C1 segment of cervical spinal cord (tissue), 14 donors: ENCODE measurements at places on chromosomes 16 and 17.

- no peak for DNase-seq
These were observed 690 bp upstream of the CDC27 start for GRCh38 chr17:47189732-47190237.

DNA sequence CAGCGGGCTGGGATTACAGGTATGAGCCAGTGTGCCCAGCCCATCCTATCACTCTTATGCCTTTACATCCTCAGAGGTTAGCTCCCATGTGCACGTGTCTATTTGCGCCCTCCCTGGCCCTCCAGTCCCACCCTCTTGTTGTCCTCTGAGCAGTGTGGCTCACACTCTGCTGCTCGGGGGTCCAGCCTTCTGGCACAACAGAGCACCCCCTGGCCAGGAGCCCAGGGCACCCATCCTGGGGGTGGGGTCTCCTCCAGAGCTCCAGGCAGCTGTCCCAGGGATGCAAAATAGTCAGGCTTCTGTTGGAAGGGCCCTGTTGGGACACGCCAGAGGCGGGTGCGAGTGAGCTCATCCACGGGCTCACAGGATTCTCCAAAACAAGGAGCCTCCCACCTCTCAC lies 11.7 kb upstream of the FAM83G start:
- DNase-seq = no peak

DNA sequence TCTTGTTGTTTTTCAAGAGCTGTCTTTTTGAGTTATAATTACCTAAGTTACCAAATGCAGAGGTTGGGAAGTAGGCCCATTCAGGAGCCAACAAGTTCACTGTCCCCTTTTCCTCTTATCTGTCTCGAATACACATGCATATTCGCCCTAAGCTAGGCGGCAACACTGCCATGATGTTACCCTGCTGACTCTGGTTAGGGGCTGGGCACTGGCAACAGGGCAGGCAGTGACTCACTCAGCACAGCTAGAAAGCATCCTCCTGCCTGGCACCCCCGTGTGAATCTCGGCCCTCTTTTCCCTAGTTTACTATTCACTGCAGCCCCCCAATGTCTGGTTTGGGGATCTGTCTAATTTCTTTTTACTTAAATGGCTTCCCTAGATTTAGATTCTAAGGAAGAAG lies 13.8 kb downstream of the DBF4B start:
- no peak for DNase-seq

DNA sequence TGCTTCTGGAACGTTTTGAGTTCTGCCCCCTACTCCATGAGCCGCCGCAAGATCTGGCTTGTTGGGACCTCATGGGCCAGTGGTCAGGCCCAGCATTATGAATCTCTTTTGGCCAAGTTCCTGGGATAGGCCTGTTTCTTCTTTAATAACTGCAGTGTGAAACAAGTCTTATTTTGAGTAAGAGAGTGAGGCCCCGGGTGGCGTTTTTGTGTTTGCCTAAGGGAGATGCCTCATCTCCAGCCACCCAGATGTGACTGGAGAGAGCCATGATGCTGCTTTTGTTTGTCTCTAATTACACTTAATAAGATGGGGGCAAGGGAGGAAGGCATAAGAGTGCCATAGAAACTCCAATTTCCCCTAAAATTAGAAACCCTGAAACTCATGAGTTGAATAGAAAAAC lies 39.8 kb downstream of the KSR1 start:
- DNase-seq = no peak

DNA sequence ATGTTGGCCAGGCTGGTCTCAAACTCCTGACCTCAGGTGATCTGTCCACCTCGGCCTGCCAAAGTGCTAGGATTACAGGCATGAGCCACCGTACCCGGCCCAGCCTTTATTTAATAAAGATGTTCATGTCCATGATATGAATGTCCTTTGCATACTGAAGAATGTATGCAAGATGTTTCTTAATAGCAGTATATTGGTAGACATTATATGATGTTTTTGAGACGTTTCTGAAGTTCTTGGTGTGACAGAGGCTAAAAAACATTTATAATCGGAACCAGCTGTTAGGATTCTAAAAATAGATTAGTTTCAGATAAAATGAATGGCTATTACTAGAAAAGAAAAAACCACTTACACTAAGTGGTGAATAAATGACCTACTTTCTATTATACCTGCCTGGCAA lies 11.8 kb downstream of the PDZD9 start:
- no peak for DNase-seq

DNA sequence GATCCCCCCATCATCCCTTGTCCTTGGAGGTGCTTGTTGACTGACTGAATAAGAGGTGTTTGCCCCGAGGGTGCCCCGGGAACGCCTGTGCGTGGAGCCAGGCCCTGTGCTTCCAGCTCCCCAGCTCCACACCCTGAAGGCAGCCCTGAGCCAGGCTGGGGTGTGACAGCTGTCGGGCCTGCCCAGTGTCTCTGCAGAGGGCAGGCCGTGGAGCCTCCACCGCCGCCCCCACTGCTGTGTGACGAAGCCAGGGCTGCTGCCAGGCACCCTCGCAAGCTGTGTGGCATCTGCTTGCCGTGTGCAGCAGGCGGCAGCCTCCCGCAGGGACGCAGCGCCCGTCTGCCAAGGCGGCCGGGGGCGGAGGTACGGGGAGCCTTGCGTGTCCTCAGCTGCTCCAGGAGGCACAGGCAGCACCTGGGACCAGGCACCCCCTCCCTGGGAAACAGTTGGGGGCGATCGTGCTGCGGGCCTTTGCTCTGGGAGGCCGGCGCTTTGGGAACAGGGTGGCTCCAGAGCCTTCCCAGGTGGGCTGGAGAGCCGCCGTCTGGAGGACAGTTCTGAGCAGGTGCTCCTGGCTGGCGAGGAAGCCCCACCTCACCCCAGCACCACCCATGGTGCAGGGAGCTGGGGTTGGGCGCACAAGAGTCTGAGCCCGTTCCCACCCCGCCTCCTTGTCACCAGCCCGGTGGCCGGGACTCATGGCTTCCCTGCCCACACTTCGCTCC lies 26.6 kb downstream of the GSE1 start:
- DNase-seq = no peak

DNA sequence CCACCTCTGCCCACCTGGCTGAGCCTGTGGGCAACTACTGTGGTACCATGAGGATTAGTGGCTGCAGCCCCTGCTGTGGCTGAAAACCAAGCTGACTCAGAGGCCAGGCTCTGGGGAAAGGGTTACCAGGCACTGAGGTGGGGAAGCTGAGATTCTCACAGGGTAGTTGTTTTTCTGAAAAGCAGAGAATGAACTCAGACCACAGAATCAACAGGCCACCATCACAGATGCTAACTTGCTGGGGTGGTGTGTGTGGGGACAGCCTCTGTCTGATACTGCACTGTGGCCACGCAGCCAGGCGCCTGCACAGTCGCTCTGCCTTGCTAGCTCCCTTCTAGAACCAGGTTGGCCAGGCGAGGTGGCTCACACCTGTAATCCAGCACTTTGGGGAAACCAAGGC lies 28.8 kb downstream of the NPLOC4 start:
- DNase-seq = no peak

- no peak for DNase-seq
These were observed 170.4 kb downstream of the ZFHX3 start for GRCh38 chr16:72877374-72878028.

- no peak for DNase-seq
These were observed 9.7 kb downstream of the NEUROD2 start for GRCh38 chr17:39598047-39598481.

DNA sequence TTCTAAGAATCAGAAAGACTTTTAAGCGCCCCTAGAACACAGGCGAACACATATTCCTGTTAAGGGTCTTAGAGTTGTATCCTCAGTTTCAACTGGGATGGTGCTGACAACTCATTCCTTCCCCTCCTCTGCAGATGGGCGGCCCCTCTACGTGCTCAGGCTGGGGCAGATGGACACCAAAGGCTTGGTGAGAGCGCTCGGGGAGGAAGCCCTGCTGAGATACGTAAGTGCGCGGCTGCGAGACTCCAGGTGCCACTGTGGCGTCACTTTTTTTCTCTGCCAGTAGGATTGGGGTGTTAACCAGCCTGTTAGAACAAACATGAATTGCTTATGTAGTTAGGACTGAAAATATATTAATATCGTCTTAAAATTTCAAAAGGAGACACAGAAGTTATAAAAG lies 62.7 kb downstream of the SEC14L1 start:
- DNase-seq = no peak

- no peak for DNase-seq
These were observed 266.4 kb downstream of the MAF start for GRCh38 chr16:79334127-79334526.

DNA sequence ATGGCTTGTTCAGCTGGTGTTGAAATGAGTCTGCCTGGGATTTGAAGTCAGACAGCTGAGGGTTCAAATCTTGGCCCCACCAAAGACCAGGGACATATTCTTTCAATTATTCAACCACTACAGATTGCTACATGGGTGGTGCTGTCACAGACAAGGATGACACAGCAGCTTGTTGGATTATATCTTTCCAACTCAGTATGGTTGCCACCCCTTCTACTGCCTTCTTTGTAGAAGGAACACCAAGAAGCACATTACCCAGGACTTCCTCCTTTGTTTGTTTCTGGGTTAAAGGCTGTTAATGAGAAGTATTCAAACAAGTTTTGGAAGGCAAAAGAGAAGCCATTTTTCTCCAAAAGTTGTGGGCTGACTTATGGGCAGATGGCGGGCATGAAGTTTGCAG lies 78.6 kb downstream of the COPRS start:
- no peak for DNase-seq

DNA sequence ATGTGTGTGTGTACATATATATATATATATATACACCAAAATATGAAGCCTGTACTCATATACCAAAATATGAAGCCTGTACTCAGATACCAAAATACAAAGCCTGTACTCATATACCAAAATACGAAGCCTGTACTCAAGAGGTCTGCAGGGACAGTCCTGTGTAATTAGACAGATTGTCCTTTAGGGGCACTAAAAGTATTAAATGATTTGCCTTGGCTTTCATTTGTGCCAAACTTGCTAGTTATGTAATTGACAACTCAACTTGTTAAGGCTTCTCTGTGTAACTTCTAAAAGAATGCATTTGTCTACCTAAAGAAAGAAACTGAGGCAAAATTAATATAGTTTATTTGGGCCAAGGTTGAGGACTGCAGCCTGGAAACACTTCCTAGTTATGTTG lies 30.8 kb upstream of the DHX40 start:
- no peak for DNase-seq

DNA sequence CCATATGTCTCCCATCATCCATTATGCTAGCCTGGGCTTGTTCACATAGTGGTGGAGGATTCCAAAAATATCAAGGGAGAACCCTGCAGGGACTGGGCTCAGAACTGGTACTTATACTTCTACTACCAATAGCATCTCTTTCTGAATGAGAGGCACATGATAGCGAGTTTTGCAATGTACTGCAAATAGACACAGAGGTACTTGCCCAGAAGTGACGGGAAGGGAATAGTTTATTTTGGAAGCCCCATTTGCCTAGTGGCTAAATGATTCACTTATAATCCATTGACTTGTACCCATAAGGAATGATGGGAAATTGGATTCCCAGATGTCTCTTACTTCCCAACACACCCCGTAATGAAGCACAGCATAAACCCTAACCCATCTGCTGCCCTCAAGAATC lies 124.8 kb upstream of the ERCC4 start:
- no peak for DNase-seq

GRCh38 chr17:77709594-77709993 lies 248.9 kb upstream of the TNRC6C start:
- no peak for DNase-seq

DNA sequence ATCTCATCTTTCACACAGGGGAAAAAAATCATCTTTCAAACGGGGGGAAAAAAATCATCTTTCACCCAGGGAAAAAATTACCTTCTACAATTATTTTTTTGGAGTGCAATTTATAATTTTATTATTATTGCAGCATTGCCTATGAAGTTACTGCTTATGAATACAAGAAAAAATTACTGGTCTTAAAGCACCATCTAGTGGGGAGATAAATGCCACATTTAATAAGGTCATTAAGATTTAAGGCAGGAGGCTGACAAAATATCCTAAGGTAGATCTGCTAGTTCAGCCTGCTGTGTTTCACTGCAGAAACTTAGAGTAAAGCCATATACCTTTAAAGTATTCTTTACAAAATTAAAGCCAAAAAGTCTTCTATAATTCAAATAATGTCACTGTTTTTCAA lies 13.7 kb downstream of the SHCBP1 start:
- DNase-seq = no peak

DNA sequence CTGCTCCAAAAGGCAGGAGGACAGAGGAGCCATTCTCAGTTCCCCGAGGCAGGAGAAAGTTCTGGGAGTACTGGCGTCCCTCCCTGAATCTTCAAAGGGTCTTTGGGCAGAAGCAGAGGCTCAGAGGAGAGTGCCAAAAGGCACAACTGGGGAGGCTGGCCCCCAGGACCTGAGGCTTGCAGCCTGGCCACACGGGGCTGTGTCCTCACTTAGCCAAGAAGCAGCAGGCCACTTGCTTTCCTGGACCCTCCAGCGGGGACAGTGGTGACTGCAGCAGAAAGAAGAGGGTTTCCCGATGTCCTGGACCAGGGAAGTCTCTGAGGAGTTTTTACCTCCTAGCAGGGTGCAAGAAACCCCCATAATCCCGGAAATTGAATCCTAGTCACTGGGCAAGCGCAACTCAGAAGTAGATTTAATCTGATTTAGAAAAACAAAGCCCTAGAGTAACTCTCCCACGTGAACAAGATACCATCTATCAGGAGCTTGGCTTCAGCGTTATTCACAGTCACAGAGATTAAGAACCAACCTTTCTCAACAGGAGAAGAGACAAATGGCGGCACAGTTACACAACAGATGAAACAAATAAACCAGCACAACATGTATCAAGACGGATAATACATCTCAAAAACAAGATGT lies 25.5 kb upstream of the BCO1 start:
- DNase-seq = no peak

GRCh38 chr17:48612854-48613691 lies 2.0 kb downstream of the HOXB8 start:
- DNase-seq = no peak

- no peak for DNase-seq
These were observed 42.1 kb downstream of the GPRC5B start for GRCh38 chr16:19842426-19843157.

DNA sequence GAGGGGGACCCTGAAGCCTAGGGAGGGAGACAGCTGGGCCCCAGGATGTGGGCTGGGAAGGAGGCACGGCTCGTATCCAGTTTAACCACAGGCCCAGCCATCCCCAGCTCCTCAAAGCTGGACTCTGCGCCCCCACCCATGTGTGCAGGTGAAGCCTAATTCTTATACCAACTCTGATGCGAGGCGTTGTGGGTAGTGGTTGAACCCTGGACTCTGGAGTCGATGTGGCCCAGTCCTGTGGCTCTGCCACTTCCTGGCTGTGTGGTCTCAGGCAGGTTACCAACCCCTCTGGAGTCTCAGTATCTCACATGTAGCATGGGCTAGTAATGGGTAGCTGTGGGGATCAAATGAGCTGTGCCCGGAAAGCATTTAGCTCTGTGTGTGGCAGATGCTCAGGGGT lies 60.4 kb upstream of the TOB1 start:
- DNase-seq = no peak
